ENCODE measurements at places on chromosomes 6 and 20.

- DNase-seq: no peak
Measured at GRCh38 chr20:16864069-16864468, 115.9 kb downstream of the OTOR start.

DNA sequence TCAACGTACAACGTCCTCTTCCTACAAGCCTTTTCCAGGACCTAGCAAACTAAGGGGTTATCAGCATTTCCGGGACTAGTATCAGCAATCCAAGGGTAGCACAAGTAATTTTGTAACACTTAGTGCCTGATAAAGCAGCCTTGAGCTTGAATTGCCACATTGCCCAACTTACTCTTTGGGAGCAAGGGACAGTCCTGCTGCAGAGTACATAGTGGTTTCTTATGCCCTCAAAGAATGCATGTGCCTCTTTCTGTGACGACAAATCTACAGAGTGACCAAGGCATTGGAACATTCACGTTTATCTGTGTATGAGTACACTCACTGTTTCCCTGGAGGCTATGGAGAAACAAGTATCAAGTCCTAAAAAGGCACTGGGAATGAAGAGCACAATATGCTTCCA lies 3.2 kb upstream of the ID4 start:
- no peak for DNase-seq

- no peak for DNase-seq
Measured at GRCh38 chr6:74167511-74167910, 471.5 kb downstream of the CD109 start.

DNA sequence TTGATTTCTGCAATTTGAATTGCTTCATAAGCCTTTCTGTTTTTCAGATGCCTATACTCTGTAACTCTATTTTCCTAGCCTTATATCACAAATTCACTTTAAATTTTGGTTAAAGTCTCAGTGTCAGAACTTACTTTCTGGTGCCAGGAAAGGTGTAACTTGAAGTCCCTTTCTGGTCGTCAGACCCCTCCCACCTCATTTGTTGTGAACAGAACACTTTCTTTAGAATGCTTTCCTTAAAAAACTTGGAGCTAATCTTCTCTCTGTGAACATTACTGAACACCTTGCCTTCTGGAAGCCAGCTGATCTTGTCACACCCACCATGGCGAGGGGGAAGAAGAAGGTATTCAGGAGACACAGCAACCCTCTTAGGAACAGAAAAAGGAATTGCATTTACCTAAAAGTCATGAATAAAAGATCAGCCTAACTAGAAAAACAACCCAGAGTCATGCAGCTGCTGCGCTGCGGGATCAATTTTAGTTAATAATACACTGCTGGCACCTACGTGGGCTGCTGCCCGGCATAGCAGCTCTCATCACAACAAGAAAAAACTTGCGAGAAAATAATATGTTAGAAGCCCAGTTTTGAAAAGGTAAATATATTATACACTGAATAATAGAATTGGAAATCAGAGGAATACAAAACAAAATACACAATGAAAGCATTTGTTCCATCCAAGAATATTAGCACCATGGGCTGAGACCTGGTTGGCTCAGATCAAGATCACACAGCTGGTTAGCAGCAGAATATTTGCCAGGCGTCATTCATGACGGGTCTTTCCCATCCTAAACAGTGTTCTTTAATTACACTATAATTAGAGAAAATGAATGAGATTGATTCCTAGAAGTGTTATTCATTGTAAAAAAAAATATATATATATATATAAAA lies 5.8 kb upstream of the FAM217A start:
- DNase-seq: no peak

DNA sequence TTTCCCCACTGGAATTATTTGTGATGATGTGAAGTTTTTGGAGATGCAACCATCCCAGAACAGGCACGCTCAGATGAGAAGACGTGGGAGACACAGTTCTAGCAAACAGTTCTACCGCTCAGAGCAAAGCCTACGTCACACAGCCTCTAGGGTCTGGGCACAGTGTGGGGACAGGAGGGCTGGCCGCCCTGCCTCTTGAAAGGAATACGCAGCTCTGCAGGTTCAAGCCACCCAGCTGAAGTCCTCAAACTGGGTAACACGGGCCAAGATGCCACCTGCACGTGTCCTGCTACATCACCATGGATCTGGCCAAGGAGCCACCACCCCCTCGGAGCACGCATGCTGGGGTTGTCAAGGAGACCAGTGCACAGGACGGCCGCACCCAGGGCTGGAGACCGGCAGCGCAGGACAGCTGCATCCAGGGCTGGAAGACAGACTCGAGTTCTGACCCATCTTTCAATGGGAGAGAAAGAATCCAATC lies 75.0 kb downstream of the NOL4L start:
- no peak for DNase-seq

DNA sequence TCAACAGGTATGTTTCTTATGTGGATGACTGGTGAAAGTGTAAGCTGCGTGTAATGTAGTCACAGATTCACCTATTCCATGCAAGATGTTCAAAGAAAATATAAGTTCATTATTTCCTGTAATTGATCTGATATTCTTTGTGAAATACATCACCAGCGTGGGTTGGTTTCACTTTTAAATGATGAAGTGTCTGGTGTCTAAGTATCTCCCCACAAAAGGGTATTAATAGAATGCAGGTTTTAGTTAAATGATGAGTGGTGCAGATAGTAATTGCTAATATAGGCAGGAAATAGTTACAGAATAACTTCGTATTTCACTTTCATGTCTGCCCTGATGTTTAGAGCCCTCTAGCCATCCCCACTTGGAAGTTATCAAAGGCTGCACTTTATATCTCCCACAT lies 22.2 kb downstream of the PGBD1 start:
- DNase-seq: no peak

GRCh38 chr6:121925024-121925423 lies 474.4 kb upstream of the HSF2 start:
- DNase-seq: no peak

GRCh38 chr6:95203153-95203754 lies 374.1 kb upstream of the MANEA start:
- DNase-seq: no peak

DNA sequence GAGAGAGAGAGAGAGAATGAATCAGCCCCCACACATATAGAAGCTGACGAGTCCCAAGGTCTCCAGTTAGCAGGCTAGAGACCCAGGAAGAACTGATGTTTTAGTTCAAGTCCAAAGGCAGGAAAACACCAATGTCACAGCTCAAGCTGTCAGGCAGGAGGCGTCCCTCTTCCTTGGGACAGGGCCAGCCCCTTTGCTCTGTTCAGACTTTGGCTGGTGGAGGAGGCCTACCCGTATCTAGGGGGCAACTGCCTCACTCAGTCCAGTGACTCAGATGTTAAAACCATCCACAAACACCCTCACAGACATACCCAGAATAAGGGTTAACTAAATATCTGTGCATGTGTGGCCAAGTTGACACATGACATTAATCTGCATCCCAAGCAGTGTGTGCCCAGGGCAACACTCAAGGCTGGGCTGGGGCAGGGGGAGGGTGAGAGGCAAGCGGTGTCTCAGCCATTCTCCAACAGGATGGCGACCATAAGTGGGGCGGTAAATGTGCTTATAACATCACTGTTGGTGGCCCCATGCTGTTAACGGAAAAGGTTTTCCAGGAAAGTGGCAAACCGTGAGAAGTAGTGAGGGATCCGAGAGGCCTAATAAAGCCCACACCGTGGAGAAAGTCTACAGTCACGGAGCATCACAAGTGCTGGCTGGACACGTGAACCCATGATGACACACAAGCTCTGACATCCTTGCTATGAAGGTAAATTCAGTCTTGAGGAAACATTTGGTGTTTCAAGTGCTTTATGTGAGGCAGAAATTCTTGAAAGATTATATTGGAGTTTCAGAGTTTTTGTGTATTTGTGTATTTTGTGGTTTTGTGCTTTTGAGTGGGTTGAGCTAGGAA lies 28.1 kb downstream of the RAMACL start:
- no peak for DNase-seq

DNA sequence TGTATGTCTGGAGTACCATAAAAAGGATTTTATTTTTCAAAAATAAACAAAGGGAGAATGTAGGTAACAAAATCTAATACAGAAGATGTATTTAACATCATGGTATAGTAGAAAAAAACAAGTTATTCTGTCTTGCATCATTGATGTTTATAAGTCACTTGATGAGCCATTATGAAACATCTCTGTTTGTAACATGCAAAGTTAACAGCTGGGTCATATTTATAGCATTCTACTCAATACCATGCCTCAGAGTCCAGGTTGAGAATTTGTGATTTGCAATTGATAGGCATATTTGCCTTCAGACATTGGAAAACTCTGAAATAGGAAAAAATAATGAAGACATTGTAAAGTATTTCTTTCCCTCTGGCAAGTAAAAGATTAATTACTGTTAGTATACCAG lies 52.3 kb upstream of the IL20RA start:
- no peak for DNase-seq

- no peak for DNase-seq
Measured at GRCh38 chr6:154471609-154472362, 38.7 kb downstream of the CNKSR3 start.

- DNase-seq: no peak
Measured at GRCh38 chr6:117169064-117169665, 96.2 kb upstream of the VGLL2 start.

GRCh38 chr6:74439123-74439811 lies 743.3 kb downstream of the CD109 start:
- no peak for DNase-seq

DNA sequence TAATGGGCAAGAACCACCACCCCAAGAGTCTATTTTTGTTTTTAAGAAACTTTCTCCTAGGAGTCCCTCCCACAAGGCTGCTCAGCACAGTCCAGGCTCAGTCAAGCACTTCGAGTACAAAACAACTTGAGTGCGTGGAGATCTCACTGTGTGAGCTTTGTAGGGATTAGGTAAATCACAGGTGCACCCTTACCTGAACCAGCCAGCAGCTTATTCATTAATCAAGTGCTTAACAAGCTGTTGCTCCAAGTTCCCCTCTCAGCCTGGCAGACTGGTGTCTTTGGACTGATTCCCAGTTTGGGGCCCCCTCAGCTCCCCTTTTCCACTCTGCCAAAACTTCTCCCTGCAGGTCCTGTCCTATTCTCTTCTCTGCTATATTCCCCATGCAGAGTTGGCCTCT lies 133.1 kb downstream of the LY86 start:
- no peak for DNase-seq

DNA sequence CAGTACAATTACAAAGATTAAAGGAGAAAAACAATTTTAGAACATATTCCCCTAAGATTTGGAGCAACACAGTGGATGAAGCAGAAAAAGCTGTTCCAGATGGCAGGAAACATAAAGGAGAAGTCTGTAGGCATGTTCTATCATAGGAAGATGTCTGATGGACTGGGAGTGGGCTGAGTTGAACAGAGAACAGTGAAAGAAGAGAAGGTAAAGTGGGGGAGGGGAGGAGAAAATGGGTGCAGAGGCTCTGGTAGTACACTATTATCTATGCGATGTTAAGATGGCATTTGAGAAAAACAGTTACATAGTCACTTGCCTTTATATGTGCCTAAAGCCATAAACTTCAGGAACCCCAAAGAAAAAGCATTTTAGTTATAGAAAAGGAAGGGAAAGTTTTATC lies 4.2 kb upstream of the PHIP start:
- DNase-seq: peak; percentile 53

DNA sequence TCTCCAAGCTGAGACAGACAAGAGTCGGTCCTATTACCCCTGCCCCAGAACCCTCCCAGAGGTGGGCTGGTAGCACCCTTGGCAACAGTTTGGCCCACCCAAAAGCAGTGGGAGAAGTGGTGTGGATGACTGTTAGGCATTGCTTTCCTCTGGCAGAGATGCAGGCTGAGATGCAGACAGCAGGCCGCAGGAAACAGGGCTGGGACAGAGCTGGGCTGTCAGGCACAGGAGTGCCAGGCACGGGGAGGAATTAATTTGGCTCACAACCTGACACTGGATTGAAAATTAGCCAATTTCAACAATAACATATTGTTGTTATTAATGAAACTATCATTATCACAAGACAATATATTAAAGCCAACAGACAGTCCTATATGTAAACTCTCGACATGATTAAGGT lies 15.7 kb upstream of the SIRT5 start:
- no peak for DNase-seq

GRCh38 chr6:119649531-119649930 lies 300.0 kb upstream of the MAN1A1 start:
- DNase-seq: no peak

- DNase-seq: no peak
Measured at GRCh38 chr6:117992856-117993255, 85.8 kb downstream of the SLC35F1 start.

DNA sequence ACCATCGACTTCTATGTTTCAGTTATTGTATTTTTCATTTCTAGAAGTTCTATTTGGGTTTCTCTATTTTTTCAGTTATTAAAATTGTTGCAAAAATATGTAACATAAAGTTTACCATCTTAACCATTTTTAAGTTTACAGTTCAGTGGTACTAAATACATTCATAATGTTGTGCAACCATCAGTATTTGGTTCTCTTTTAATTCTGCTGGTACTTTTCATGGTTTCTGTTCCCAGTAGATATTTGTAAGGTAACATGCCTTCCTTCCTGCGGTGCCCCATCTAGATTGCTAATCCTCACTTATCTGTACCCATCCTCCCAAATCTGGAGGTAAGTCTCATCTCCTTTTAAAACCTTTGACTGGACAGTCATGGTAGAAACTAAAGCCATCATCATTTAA lies 47.9 kb downstream of the TGM2 start:
- DNase-seq: no peak

DNA sequence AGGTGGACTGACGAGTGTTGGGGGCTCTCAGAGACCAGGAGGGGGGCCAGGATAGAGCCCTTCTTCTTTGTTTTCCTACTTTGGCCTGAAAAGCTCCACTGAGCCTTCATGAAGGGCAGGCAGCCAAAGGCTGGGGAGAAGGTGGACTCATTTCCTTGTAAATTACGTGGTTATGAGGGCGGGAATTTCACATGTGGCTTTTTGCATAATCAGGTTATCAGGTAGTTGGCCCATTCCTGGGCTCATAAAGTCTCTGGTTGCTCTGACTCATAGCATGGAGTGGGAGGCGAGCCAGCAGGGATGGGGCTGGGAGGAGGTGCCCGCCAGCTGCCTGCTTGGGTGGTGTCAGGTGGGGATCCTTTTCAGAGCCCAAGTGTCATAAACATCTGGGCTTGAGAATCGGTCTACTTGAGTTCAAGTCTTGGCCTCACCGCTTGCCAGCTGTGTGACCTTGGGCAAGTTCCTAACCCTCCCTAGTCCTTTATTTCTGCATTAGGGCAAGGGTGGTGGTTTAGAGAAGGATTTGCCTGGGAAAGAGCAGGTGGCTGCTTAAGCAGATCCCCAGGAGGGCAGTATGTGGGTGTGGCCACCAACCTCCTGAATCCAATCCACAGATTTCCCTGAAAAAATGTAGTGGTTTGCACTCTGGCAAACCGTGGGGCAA lies 26.5 kb upstream of the RNF24 start:
- DNase-seq: no peak

GRCh38 chr20:33653900-33654596 lies 8.1 kb upstream of the C20orf144 start:
- DNase-seq: no peak

DNA sequence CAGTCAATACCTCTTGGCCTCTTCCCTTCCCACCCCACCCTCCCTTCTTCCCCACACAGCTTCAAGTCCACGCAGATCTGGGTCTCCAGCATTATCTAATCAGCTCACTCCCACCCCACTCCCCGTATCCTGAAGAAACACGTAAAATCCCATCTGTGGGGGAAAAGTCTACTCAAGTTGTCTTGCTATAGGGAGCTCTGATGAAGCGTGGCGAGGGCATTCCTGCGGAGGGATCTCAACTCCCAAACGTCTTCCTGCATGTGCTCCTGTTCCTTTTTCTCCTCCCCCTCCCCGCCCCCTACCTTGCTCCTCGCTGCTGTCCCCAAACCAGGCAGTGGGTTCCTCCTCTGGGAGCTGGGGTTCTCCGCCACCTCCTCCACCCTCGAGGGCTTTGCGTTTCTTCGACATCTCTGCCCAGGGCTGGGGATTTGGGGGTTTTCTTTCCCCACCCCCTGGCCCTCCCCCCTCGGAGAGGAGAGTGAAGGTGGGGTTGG lies 181.8 kb downstream of the TBXT start:
- no peak for DNase-seq

Data from GDM1 (cell line).